ENCODE measurements at places on chromosomes 2 and 18.
A peak's percentile ranks its signal among the peaks of the same experiment; 100 is the strongest.

DNA sequence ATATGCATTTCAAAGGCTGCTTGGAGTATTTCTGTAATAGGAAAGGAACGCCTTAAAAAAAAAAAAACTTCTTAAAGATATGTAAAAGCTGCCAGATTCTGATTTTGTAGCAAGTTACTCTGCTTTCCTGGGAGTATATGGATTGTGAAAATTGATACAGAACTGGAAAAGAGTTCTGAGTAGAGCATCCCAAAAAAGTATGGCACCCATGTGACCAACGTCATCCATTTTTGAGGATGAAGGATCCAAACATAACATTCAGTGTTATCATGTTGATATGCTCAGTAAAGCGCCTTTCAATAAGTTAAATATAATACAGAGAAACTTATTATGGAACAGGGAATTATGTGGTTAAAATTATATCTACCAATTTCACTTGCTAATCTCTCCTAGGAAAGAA lies 978.4 kb upstream of the POU3F3 start:
- no peak for DNase-seq

DNA sequence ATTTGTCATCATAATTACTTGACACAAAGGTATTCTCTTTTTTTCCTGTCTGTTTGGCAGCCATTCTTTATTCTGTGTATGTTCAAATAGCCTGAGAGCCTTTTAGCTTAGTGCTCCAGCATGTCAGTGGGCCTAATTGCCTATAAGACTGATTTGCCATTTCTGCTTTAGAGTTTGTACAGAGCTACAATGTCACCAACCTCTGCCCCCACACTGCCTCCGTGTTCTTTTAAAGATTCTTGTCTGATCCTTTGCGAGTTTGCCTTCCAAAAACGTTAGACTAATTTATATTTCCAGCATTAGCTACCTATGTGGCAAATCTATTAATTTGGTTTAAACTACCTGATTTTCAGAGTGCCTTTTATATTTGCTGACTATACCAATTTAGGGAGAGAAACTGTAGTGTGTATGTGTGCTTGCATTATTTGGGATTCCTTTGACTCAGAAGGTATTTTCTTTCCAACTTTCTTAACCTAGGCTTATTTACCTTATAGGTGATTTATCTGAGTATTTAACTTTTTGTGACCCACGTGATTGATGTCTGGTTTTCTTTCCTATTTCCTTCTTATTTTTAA lies 70.8 kb downstream of the FAM117B start:
- no peak for DNase-seq

GRCh38 chr2:171431677-171432167 lies 2.1 kb downstream of the METTL8 start:
- no peak for DNase-seq

- no peak for DNase-seq
These were observed 142.6 kb upstream of the ALKAL2 start for GRCh38 chr2:430291-431040.

DNA sequence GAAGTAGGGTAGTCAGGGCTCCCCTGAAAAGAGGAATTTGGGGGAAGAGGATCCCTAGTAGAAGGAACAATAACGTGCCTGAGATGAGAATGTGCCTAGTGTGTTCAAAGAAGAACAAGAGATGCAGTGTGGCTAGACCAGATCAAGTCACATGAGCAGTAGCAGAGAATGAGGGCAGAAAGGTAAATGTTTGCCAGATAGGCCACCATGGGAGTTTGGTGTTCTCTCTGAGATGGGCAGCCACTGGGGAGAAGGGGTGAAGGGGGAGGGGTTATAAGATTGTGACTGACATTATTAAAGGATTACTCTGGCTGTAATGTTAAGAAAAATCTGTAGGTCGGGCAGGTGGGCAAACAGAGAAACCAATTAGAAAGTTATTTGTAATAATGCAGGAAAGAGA lies 166.0 kb downstream of the LCLAT1 start:
- DNase-seq = no peak

DNA sequence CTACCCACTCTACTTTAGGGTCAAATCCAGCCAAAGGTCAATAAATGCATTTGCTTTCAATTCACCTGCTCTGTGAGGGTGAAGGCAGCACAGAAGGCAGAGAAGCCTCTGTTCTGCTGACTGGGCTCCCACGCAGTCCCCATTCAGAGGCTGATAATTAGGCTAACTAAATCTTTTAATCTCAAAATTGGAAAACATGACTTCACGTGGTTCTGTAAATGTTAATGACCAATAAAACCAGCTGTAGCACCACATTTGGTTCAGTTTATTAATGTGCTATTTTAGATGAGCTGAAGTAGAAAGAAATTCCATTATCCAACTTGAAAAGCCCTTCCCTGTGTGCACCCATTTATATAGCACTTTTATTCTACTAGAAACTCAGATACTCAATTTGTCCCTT lies 310.6 kb downstream of the C1D start:
- no peak for DNase-seq

DNA sequence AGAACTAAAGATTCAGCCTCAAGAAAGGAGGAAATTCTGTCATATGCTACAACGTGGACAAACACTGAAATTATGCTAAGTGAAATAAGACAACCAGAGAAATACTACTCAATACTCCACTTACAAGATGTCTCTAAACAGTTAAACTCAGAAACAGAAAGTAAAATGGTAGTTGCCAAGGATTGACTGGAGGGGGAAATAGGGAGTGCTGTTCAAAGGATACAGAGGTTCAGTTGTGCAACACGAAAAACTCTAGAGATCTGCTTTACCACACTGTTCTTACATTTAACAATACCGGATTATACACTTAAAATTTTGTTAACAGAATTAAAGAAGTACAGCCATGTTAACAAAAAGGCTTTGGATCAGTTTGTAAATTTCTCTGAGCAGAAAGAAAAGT lies 39.8 kb upstream of the C2orf15 start:
- peak; percentile 24 for DNase-seq

DNA sequence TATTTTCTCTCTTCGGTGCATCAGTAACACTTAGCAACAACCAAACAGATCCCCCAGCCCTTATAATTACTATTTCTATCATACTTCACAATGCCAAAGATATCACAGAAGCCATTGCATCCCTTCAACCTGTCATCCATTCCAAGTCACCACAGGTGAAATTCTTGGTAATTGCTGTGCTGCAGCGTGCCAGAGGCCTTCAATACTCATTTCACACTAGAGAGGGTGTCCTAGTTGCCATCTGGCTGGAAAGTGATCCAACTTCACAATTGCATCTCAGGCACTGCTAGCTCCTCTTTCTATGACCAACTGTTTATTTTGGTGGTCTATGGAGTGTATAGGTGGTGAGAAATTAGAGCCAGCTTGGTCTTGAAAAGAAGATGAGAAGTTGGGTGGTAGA lies 131.2 kb downstream of the NUP35 start:
- no peak for DNase-seq

DNA sequence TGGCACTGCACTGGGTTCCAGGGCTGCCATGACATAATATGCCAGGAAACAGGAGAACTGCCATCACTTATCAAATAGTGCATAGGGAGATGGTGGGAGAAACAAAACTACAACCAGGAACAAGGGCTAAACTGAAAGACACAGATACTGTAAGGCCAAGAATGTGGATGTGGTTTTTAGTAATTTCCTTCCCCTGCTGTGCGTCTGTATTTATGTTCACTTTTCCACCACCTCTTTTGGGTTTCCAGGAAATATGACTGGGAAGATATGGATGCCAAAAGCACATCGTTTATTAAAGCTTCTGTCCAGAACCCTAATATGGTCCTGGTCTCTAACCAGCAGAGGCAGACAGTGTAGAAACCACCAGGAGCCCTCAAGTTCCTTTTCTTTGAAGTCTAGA lies 759.7 kb upstream of the FANCL start:
- no peak for DNase-seq

GRCh38 chr2:202337151-202337550 lies 39.0 kb upstream of the BMPR2 start:
- no peak for DNase-seq

DNA sequence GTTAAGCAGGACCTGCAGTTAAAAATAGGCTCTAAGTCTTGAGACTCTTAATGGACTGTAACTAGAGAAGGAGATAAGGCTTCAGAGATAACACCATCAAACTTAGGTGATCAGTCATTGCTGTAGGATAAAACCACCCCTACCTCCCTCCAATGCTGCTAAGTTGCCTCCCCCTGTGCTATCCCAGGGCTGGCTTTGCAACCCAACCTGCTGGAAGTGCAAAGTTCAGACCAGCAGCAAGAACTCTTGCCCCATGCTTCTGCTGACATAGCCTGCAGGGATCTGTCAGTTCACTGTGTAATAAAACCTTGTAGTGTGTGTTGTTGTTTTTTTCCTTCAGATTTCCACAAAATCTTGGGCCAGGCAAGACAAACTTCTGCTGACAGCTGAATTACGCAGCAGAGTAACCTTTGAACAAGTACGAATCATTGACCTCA lies 57.4 kb upstream of the EPB41L3 start:
- DNase-seq = no peak

Data from HTR-8/SVneo (cell line).